Thyroid gland (tissue), 4 donors: ENCODE measurements at places on chromosomes 3 and 15. TPM values are rescaled to one million over a fixed set of nuclear protein-coding genes. Genes with fewer than 3 reads are reported as not detected.

- H3K27me3 ChIP-seq = peaks cover 4% of the 10 kb centered on the region
- no peaks in the 10 kb centered on the region for H3K36me3 ChIP-seq
- H3K27ac ChIP-seq = no peak overlapping the region
- H3K4me3 ChIP-seq = no peak overlapping the region
- DNase-seq = no peak
These were observed 5.9 kb upstream of the ITPKA start for GRCh38 chr15:41487802-41488201.

DNA sequence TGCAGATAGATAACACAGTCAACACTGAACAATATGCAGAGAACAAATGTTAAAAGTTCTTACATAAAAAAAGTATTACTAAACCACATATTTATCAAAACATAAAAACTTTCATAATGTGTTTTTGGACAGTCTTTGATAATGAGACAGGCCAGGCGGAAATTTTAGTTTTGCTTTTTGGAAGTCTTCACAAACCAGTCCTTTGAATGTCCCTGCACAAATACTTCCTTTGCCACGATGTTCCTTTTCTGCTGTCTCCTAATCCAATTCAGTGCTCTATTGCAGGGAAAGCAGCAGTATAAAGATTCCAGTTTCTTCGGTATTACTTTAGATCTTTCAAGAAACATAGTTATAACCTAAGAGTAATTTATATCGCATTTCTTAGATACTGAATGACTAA is 135.9 kb downstream of the TBL1XR1 start:
- H3K4me1 ChIP-seq = peaks cover 25% of the 10 kb centered on the region
- no peak for DNase-seq
- no peaks in the 10 kb centered on the region for H3K36me3 ChIP-seq
- H3K27ac ChIP-seq = no peak overlapping the region
- no peak overlapping the region for H3K4me3 ChIP-seq

DNA sequence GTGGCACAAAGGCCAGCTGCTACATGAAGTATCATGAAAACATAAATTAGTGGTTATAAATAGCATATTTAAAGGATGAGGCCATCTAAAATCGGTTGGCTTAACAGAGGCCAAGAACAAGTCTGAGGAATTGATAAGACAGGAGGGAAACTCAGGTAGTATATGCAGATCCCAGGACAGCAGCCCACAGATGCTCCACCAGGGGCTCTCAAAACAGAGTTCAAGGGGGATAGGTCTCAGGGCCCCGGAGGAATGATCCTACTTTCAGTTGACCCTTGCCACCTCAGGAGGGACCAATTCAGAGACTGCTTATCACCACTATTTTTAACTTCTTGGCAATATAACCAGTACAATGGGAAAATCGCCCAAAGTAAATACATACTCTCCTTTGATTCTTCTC is 56.8 kb downstream of the RORA start:
- H3K27me3 ChIP-seq = no peaks in the 10 kb centered on the region
- H3K36me3 ChIP-seq = no peaks in the 10 kb centered on the region
- no peak overlapping the region for H3K27ac ChIP-seq
- H3K4me1 ChIP-seq = no peaks in the 10 kb centered on the region

CRABP1 gene
- total RNA-seq = 19.6 TPM
